ENCODE measurements at places on chromosomes 16 and 17.

DNA sequence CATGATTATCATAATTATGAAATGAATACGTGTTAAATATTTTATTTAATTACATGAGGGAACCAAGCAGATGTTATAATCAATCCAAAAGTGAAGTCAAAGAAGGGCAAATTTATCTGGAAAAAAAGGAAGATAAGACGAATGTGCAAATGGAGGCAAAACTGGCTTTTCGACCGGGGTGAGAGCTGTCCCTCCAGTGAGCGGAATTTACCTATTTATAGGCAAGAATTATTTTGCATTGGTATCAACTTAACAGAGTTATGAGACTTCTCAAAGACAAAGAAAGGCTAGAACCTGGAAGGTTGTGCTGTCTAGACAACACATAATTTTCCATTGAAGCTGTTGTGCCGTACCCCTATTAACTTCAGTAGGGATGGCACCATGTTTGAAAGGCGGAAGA, 1.4 kb upstream of the GGA2 start:
- DNase-seq, result no peak

DNA sequence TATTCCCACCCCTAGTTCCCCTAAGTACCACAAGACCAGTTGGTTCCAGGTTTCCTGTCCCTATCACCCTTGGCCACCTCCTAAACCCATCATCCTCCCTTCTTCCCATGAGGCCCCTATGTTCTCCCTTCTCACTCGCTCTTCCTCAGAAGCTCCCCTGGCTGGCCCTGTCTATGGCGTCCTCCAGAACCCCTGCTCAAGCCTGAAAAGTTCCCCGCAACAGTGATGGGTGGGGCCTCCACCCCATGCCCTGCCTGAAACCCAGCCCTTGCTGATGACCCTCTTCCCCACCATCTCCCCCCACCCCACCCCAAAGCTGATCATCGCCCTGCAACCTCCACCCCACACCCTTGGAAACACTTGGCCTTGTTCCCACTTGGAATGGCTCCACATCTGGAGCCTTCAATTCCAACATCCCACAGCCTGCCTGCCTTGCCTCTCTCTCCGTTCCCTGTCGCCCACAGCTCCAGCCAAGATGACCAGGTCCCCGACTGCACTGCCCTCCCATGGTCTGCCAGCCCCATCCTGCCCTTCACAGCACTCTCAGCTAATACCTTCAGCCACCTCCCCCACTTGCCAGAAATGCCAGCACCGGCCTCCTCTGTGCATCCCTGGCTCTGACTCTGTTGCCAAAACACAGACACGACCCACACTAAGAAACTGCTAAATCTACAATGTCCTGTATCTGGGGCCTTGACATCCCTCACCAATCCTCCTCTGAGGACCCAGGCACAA, 10.5 kb downstream of the OSBPL7 start:
- DNase-seq, result no peak

GRCh38 chr17:68511671-68512246, 471 bp upstream of the PRKAR1A start:
- peak; percentile 47 for DNase-seq

GRCh38 chr16:89138843-89139520, 32.6 kb upstream of the CDH15 start:
- DNase-seq, result no peak

- no peak for DNase-seq
Measured at GRCh38 chr17:15742051-15742795, 10.1 kb downstream of the TBC1D26 start.

DNA sequence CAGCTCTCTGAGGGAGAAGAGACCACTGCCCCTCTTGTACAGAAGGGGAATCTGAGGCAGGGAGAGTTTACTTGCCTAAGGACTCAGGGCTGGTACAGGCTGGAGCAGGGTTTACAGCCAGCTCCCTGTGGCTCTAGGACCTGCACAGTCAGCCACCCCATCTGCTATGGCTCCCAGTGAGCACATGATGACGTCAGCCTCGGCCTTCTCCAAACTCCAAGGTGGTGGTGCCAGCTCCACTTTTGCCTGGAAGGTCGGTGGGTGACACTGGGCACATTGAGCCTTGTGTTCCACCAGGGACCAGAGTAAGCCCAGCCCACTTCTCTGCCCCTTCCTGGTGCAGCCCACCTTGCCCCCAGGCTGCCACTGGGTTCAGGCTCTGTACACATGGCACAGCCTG, 202.2 kb downstream of the ENGASE start:
- DNase-seq, result peak; percentile 88

DNA sequence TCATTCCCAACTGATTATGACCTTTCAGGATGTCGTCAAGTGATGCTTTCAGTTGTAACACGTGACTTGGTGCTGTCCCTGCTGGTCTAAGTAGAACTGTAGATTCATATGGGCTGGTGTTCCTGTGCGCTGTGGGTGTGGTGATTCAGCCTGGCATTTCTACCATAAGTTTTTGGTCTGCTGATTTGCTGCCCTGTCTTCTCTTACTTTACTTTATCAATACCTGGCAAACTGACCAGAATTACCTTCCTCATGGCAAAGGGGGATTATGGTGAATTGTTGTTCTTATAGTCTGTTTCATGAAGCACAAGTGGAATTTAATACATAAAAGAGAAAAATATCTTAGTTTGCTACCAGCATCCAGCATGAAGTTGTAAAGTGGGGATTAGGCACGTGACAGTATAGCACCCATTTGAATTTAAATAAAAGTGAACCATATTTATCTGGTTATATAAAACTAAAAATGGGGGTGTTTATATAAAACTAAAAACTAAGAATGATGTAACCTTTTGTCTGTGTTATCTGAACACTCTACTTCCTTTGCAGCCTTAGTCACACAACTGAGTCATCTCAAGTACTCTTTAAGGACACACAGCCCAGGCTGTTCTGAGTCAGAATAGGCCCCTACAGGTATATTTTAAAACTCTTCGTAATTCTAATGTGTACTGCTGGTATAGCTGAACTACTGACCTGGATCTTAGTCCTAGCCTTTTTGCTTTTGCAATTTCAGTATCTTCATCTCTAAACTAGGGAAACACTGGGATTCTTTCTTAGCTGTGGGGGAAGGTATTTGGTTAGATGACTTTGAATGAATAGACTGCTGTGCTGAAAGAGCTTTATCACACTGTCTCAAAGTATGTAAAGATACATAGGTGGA, 28.3 kb downstream of the TTC19 start:
- no peak for DNase-seq

DNA sequence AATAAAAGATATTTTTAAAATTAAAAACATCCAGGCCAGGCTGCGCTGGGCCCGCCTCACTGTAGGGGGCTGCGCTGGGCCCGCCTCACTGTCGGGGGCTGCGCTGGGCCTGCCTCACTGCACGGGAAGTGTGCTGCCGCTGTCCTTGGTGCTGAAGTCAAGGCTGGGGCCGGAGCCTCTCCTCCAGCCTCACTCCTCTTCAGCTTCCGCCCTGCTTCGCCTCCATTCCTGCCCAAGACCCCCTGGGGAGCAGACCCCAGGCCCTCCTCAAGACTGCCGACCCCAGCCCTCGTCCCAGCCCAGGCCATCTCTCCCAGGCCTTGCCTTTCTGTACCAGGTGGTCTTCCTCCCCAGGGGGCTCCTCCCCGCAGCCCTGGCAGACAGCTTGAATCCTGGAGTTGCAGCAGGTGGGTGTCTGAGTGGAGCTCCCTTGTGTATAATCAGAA, 26.2 kb downstream of the ENDOV start:
- no peak for DNase-seq

DNA sequence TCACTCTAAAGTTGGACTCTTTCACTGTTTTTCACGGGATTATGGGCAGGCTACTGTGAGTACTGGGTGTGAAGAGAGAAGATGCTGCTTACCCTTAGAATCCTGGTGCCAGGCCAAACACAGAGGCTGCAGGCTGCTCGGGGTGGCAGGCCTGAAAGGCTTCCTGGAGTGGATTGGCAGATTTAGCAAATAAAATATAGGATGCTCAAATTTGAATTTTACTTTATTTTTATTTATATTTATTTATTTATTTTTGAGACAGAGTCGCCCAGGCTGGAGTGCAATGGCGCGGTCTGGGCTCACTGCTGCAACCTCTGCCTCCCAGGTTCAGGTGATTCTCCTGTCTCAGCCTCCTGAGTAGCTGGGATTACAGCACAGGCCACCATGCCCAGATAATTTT, 14.9 kb upstream of the STAC2 start:
- no peak for DNase-seq

DNA sequence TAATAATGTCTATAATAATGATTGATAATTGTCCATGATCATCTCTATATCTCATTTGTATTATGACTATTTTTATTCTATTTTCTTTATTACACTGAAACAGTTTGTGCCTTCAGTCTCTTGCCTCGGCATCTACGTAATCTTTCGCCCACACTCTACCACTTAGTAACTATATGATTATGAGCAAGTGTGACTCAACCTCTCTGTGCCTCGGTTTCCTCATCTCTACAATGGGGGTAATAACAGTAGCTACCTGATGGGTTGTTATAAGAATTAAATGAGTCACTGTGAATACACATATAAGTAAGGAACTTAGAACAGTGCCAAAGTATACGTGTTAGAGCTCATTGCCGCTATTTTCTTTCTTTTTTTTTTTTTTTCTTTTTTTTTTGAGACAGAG, 3.7 kb upstream of the SLC16A11 start:
- no peak for DNase-seq

DNA sequence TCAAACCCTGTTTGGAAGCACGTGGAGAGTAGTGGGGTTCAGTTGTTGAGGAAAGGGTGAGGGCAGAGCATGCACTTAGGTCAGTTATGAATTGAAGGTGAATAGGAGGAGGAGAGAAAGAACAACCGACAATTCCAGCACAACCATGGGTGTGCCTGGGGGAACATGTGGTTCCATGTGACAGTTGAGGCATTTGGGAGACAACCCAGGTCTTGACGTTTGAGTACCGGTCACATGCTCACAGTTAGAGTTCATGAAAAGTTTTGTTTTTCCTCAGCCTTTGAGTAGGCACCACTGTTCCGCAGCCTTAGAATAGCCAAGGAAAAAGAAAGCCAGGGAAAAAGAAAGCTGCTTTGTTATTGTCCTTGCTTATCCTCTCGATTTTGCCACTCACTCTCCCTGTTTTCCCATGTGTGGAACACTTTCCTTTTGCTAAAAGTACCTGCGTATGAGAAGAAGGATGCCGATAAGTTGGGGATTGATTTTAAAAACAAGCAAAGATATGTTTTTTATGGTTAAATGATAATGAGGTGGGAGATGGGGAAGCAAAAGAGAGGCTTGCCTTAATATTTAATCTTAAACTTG, 25.6 kb upstream of the ABCC11 start:
- DNase-seq, result no peak

GRCh38 chr16:59216291-59216690, 482.2 kb upstream of the GOT2 start:
- DNase-seq, result no peak

DNA sequence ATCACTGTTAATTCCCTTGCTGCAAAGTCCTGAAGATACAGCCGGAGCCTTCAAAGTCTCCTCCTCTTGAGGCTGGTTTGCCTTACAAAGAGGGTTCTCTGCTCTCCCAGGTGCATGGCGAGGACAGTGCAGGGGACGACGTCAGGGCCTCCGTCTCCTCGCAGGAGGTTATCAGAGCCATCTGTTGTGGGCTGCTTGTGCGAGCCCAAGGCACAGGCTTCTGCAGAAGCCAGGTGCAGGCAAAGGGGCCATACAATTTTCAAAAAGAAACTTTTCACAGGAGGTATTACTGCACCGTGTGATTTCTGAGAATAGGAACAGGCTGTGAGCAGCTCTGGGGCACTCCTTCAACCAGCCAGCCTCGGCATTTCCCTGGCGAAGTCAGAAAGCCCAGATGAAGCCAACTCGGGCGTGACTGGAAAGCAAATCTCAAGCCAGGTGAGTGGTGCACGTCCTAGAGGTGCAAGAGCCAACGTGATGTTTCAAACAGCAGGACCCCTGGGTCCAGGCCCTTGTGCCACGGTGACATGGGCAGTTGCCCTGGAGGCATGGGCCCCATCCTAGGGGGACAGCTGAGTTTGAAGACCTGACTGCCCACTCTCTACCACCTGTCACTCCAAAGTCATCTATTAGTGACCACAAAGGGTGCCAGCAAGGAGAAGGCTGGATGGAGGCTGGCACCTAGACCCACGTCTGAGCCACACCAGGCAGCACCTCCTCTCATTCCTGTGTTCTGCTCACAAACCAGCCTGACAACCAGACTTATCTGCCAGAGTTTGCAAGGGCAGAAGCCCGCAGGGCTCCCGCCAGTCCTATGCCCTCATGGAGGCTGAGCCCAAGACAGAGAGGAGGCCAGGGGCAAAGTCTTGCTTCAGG, 68.6 kb downstream of the SMPD3 start:
- DNase-seq, result no peak

DNA sequence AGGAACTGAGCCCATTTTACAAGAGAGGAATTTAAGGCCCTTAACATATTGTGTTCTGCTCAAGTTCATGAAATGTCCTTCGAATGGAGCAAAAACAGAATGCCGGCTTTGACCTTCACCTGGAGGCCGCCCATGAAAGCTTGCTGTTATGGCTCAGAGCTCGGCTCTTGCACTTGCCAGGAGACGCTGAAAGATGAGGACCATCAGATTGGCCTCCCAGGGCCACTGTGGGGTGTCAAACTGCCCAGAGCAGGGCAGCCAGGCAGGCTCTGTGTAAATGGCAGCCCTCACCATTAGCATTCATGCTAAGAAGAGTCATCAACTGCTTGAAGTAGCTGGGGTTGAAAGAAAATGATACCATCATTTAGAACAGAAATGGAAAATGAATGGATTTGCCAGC, 39.3 kb downstream of the IL21R start:
- DNase-seq, result no peak

DNA sequence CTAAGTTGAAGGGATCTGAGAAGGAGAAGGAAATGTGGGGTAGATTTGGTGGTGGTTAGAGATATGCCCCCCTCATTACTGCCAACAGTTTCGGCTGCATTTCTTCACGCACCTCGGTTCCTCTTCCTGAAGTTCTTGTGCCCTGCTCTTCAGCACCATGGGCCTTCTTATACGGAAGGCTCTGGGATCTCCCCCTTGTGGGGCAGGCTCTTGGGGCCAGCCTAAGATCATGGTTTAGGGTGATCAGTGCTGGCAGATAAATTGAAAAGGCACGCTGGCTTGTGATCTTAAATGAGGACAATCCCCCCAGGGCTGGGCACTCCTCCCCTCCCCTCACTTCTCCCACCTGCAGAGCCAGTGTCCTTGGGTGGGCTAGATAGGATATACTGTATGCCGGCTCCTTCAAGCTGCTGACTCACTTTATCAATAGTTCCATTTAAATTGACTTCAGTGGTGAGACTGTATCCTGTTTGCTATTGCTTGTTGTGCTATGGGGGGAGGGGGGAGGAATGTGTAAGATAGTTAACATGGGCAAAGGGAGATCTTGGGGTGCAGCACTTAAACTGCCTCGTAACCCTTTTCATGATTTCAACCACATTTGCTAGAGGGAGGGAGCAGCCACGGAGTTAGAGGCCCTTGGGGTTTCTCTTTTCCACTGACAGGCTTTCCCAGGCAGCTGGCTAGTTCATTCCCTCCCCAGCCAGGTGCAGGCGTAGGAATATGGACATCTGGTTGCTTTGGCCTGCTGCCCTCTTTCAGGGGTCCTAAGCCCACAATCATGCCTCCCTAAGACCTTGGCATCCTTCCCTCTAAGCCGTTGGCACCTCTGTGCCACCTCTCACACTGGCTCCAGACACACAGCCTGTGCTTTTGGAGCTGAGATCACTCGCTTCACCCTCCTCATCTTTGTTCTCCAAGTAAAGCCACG, 28.3 kb downstream of the STH start:
- no peak for DNase-seq

All from NCI-H446 (cell line).